ENCODE measurements at places on chromosomes 6 and 20.

DNA sequence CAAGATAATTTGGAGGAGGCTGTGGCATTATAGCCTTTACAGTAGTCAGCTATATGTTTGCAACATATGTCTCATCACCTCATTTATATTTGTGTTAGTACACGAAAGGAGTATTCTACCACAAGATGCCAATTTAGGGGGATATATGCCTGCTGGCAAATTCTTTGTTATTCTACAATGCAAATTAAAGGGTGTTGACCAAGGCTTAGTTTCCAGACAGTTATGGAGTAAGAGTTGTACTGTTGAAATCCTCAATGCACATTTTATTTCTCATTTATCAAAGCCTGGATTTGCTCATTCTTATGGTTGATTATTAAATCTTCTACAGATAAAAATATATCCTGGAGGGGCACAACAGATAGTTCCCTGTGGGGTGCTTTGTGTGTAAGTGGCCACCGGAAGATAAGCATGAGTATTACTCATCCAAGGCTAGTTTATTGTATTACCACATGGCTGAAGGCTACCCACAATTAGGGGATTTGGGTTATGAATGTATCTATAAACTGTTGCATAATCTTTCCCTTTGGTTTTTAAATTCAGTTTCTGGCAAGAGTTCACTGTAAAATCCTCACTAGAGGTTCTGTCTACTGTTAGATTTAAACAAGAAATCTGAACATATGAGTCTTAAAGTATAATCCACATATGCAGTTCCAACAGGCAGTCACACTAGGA lies 9.0 kb downstream of the CST9 start:
- DNase-seq, result no peak

DNA sequence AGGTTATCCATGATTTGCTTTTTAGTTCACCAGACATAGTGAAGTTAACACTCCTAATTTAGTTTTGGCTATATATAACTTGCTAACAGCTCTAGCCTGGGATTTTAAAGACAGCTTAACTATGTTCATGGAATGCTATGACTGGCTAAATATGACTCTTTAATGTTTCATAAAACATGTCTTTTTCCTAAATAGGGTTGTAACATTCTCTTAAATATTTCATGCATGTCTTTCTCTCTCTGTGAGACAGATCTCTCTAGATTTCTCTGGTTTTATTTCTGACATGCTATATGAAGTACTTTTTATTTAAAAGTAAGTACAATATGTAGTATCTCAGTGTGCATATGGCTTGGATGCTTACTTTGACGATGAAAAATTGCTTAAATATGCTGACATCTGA lies 35.7 kb downstream of the MACROD2 start:
- DNase-seq, result no peak

- DNase-seq, result no peak
Measured at GRCh38 chr6:159445351-159445750, 247.7 kb downstream of the SOD2 start.

DNA sequence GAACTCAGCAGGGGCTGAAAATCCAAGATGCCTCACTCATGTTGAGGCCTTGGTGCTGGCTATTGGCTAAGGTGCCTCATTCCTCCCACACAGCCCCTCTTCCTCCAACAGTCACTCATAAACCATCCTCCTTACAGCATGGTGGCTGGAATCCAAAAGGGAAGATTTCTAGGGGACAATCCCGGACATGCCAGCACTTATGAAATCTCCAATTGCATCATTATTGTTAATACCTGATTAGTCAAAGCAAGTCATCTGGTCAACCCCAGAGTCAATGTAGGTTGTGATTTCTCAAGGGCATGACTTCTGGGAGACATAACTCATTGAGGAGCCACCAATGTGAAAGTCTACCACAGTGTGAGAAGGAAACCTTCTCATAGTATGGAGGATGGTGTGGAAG lies 506.6 kb upstream of the NOX3 start:
- no peak for DNase-seq

GRCh38 chr6:170231293-170232185 lies 59.3 kb downstream of the DLL1 start:
- DNase-seq, result no peak

DNA sequence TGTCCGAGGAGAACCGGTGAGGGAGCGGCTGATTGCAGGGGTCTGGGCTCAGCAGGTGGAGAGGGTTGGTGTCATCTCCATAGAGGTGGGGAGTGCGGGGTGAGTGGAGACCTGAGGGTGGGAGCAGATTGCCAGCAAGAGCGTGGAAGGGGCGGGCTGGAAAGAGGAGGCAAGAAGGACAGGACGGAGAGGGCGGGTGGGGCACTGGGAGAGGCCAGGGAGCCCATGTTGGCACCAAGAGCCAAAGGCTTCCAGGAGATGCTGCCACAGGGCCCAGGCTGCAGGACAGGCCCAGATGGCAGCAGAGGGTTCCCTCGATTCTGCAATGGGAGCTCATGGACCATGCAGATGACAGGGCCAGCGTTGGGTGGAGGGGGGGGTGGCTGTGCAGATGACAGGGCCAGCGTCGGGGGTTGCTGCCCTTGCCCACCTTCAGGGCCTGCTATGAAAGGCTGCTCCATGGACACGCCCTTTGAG lies 105.4 kb downstream of the TMEM242 start:
- no peak for DNase-seq

- no peak for DNase-seq
Measured at GRCh38 chr6:51260003-51260402, 441.3 kb downstream of the TFAP2B start.

- no peak for DNase-seq
Measured at GRCh38 chr6:130964289-130964688, 98.8 kb downstream of the EPB41L2 start.

DNA sequence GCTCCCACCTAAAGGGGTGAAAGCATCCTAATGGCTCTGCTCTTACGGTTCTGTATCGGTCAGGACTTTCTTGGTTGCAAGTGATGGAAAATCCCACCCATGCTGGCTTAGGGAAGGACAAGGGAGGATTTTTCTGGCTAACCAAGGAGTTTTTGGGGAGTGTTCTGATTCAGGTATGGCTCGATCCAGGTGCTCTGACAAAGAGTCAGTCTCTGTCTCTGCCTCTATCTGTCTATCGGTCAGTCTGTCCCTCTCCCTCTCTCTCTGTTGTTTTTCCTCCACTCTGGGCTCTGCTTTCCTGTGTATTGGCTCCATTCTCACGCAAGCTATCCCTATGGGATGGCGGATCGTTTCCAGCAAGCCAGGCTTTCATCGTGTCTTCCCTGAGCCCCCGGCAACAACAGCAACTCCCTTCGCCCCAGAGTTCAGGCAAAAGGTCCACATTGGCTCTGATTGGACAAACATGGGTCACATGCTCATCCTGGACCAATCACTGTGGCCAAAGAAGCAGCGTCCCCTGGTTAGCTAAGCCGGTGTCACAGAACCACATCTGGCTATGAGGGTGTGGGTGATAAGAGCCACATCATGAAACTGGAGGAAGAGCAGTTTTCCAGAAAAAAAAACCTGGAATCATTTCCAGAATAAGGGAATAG lies 160.3 kb downstream of the BMP7 start:
- no peak for DNase-seq

DNA sequence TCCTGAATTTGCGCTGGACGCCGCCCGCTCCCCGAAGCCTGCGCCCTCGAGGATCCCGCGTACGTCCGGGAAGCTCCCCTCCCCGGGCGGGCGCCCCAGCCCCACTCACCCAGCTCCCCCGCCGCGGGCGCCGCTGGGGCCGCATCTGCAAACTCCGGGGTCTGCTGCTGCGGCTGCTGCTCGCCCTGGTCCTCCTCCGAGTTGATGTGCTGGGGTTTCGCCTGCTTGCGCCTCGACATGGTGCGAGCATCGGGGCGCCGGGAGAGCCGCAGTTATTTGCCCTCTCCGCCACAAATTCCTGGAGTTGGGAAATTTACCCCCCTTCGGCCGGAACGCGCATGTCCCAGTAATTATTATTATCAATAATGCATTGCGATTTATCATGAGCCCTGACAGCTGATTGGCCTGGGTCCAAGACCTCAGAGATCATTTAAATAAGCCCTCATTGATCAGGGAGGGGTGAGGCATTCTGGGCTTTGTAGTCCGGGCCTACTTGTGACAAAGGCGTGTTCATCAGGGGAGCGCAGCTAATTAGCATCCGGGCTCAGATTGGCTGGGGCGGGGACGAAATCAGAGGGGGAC lies at the start of gene SALL4:
SALL4 (minus strand) TSS at position 352 of the 582 bp plus-strand sequence; CDS start at position 239, 113 bp downstream.
- DNase-seq, result no peak

- DNase-seq, result no peak
Measured at GRCh38 chr20:41537865-41538264, 80.3 kb downstream of the CHD6 start.

DNA sequence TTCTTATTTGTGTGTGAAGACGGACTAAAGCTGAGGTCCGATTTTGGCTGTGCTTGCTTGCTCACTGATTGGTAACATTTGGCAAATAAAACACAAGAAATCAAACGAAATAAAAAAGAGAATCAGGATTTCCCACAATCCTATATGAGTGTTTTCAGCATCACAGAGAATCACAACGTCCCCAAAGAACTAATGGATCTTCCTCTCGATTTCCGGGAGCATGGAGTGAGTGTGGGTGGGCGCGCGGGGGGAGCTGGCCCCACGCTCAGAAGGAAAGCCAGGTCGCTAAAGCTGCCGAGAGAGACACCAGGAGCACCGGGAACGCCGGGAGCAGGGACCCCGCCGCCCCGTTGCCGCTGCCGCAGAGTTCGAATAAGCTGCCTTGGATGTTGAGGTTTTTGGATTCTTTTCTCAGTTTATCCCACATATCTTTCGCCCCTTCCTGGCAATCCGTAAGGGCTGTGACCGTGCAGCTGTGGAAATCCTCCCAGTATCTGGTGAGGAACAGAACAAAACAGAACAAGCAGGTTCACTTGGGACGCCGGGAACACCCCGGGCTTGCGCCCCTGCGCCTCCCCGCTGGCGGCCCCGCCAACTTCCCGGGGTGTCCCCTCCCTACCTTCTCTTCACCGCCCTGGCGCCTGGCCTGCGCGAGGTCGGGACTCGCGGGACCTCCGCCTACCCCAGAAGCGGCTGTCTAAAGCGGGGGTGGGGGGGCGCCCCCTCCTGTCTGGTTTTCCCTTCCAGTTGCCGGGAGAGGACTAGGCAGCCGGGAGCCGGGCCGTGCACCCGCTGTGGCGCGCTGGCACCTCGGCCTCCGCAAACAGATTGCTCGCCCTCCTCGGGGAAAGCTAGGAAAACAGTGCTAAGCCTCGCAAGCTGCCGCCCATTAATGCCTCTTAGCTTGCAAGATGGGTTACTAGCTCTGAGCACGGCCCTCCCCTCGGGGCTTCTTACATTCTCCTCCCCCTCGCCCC lies 7.7 kb downstream of the NRN1 start:
- DNase-seq, result no peak

GRCh38 chr6:147282566-147282959 lies 78.3 kb downstream of the STXBP5 start:
- DNase-seq, result no peak

- DNase-seq, result no peak
Measured at GRCh38 chr6:97068211-97068610, 143.7 kb downstream of the KLHL32 start.

DNA sequence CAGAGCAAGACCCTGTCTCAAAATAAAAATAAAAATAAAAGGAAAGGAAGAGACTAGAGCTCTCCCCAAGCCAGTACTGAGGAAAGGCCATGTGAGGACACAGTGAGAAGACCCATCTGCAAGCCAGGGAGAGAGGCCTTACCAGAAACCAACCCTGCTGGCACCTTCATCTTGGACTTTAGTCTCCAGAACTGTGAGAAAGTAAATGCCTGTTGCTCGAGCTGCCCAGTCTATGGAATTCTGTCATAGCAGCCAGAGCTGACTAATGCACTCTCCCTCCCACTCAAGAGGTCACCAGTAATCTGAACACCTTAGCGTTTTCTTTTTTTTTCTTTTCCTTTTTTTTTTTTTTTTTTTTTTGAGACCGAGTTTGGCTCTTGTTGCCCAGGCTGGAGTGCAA lies 7.3 kb upstream of the PRPH2 start:
- no peak for DNase-seq

DNA sequence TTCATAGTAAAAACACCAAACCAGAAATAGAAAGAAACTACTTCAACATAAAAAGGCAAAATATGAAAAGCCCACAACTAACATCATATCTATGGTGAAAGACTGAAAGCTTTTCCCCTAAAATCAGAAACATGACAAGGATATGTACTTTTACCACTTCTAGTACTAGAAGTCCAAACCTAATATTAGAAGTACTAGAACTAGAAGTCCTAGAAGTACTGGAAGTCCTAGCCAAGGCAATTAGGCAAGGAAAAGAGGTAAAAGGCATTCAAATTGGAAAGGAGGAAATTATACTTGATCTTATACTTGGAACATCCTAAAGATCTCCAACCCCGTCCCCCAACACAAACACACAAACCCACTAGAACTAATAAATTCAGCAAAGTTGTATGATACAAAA lies 74.9 kb downstream of the TASP1 start:
- DNase-seq, result no peak

GRCh38 chr6:53898026-53898795 lies 103.4 kb downstream of the LRRC1 start:
- no peak for DNase-seq
